Activated naive CD4-positive, alpha-beta T cell treated with anti-CD3 and anti-CD28 coated beads, Interleukin-2, amount 10 ng/mL, durations not matched to agents 7 days and 5 days (primary cell): ENCODE measurements at places on chromosomes 5 and 9.

DNA sequence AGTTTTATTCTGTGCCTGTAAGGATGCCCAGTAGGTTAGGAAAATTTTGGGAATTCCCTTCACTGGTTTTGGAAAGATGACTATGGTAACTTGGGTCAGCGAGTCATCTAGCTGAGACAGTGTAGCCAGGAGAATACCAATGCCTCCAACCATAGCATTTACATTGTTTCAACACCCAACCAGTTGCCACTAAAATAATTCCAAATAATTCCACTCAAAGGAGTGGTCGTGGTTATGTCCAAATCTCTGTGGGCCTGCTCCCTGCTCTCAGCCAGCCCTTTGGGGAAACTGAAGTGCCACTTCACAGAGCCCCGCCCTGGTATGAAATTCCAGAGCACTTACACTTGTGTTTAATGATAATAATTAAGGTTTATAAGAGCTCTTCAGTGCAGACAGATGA, 310.5 kb downstream of the PLK2 start:
- no peak for DNase-seq

DNA sequence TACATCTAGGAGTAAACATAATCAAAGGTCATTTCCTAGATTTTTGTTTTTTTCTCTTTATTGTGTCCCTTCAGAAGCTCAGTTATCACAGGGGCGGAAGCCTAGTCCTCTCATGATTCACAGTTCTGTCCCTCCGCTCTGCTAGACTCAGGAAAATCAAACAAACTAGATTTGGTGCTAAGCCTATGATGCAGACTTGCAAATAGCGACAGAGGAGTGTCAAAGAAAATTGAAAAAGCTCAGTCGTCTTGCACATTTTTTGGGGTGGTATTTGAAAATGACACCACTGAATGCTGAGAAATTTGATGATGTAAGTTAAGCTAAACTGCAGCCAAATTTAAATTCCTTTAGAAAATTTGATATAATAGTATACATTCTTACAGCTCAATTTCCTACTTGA, 59.0 kb downstream of the CDH10 start:
- no peak for DNase-seq

- no peak for DNase-seq
Measured at GRCh38 chr5:20683241-20683940, 695.4 kb upstream of the CDH18 start.

- peak; percentile 53 for DNase-seq
Measured at GRCh38 chr5:140259500-140259899, 43.4 kb downstream of the PFDN1 start.
